ENCODE measurements at places on chromosomes 5 and 9. TPM values are rescaled to one million over a fixed set of nuclear protein-coding genes. Genes with fewer than 3 reads are reported as not detected.
A peak's percentile ranks its signal among the peaks of the same experiment; 100 is the strongest.

- DNase-seq = no peak
- peaks cover 4% of the 10 kb centered on the region for H3K27me3 ChIP-seq
- H3K4me3 ChIP-seq = no peak overlapping the region
- H3K27ac ChIP-seq = no peak overlapping the region
- H3K4me1 ChIP-seq = no peaks in the 10 kb centered on the region
- H3K36me3 ChIP-seq = no peaks in the 10 kb centered on the region
Observed at GRCh38 chr5:42621242-42621641, 135.4 kb upstream of the CCDC152 start.

DNA sequence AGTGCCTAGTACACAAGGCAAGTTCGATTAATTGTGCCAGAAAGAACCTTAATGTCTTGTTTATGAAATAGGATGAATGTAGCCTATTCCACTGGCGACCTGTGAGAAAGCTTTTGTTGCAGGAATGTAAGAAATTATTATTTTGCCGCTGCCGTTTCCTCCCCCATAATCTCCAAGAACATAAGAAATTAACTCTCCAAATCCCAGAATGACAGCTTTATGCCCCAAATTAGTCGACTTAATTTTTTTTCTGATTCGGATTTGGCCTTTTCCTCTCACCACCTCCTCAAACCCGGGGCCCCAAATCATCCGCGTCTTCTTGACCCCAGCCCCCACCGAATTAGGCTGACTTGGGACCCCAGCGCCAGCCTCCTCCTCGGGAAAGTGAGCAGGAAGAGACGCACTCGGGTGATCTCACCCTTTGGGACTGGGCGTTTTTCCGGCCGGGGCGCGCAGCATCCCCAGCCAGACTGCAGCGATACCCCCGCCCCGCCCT is 682 bp upstream of the SPTAN1 start:
- H3K27ac ChIP-seq = peak overlapping the region; percentile 94
- DNase-seq = no peak
- H3K4me3 ChIP-seq = peak overlapping the region; percentile 94
- H3K36me3 ChIP-seq = peaks cover under 1% of the 10 kb centered on the region
- H3K4me1 ChIP-seq = peaks cover 20% of the 10 kb centered on the region

- no peak overlapping the region for H3K27ac ChIP-seq
- H3K27me3 ChIP-seq = no peaks in the 10 kb centered on the region
Observed at GRCh38 chr9:6552033-6552432, 93.5 kb downstream of the GLDC start.

GRCh38 chr5:6158974-6159831 is 219.1 kb downstream of the MED10 start:
- H3K4me1 ChIP-seq = no peaks in the 10 kb centered on the region
- no peaks in the 10 kb centered on the region for H3K27me3 ChIP-seq
- H3K27ac ChIP-seq = no peak overlapping the region

DNA sequence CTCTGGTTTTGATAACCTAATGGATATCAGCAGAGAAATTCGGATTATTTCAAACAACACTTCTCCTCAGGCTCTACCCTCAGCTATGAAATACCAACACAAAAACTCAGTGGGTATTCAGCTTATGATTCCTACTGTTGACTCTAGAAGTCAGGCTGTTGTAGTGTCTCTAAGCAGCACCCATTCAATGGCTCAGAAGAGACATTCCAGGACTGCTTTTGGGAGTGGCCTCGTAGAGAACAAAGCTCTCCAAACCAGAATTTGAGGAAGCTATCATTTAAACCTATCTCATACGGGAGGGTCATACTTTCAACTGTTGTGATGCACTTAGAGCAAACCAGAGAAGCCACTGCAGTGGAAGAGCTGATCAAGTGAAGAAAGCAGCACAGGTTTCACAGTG is 34.1 kb downstream of the ETF1 start:
- H3K4me3 ChIP-seq = no peak overlapping the region
- no peak for DNase-seq
- H3K4me1 ChIP-seq = no peaks in the 10 kb centered on the region
- H3K27ac ChIP-seq = no peak overlapping the region
- peaks cover 48% of the 10 kb centered on the region for H3K36me3 ChIP-seq
- H3K27me3 ChIP-seq = no peaks in the 10 kb centered on the region

PDZD2 gene
- not detected for total RNA-seq

FABP6 gene
- total RNA-seq = not detected

ARID3C gene
- 0.34 TPM for total RNA-seq

LCN15 gene
- not detected for total RNA-seq

Data from activated CD8-positive, alpha-beta T cell treated with anti-CD3 and anti-CD28 coated beads, Interleukin-2, amount 10 ng/mL, durations not matched to agents 7 days and 5 days (primary cell).